ENCODE measurements at places on chromosomes 7 and 10.

GRCh38 chr10:21524526-21525366 is 736 bp downstream of the SKIDA1 start:
- DNase-seq = no peak

DNA sequence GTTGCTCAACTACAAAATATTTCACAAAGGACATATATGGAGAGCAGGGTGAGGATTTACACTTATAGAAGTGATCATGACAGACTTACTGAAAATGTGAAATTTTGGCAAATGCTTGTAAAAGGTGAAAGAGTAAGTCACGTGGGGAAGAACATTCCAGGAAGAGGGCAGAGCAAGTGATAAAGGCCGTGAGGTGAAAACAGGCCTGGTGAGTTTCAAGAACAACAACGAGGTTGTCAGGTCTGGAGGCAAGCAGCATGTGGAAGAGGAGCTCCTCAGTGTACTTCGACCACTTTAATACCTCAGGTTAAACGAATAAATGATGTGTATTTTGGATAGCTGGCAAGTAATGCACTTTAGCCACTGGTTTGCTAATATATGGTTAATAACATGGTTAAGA is 706.7 kb downstream of the PCDH15 start:
- no peak for DNase-seq

GRCh38 chr10:101182936-101183335 is 46.3 kb downstream of the LBX1 start:
- no peak for DNase-seq

DNA sequence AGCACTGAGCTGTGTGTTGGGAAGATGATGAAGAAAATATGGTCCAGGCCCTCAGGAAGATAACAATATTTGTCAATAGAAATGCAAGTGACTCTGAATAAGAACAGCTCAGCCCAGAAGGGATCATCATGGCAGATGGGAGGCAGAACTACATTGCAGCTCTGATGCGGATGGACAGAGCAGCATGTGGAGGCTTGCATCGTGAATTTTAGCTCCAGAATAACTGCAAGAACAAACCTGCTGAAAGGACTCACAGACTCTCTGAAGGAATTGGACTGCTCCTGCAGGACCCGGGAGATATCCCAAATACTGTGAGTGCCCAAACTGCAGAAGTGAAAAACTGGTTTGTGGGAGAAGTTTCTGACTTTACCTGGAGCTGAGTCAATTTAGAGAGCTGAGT is 80.6 kb upstream of the LAMB4 start:
- DNase-seq = no peak

DNA sequence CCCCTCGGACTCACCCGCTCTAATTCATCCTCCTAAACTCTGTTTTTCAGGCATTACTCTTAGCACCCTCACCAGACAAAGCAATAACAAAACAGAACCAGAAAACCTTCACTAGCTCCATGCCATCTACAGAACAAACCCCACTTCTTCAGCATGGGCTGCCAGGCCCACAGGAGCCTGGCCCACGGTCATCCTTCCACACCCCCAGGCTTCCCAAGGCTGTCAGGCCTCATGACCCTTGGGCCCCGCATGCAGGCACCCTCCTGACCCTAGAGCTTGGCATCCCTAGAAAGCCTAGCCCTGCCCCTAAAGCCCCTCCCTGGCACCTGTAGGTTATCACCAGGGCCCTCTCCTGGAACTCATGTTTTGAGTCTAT is 59.6 kb downstream of the PRKAG2 start:
- DNase-seq = no peak

All from stimulated activated CD4-positive, alpha-beta T cell treated with anti-CD3 and anti-CD28 coated beads, Interleukin-4, amount 100 ng/mL, for 48 hours (primary cell).